ENCODE measurements at places on chromosomes 1 and 21. TPM values are rescaled to one million over a fixed set of nuclear protein-coding genes. Genes with fewer than 3 reads are reported as not detected.

GRCh38 chr1:33312413-33312749, 8.5 kb downstream of the A3GALT2 start:
- peaks cover 3% of the 10 kb centered on the region for H3K27me3 ChIP-seq
- DNase-seq: no peak
- peaks cover 1% of the 10 kb centered on the region for H3K4me1 ChIP-seq
- H3K36me3 ChIP-seq: peaks cover 3% of the 10 kb centered on the region

GRCh38 chr1:11764115-11764514, 2.1 kb downstream of the C1orf167 start:
- no peak for DNase-seq
- H3K4me1 ChIP-seq: no peaks in the 10 kb centered on the region
- peaks cover 37% of the 10 kb centered on the region for H3K27me3 ChIP-seq
- no peaks in the 10 kb centered on the region for H3K36me3 ChIP-seq

Gene TMPRSS15
- not detected for total RNA-seq

- peaks cover 3% of the 10 kb centered on the region for H3K36me3 ChIP-seq
- H3K4me3 ChIP-seq: peak overlapping the region; percentile 73
- H3K27me3 ChIP-seq: peaks cover 2% of the 10 kb centered on the region
- H3K27ac ChIP-seq: peak overlapping the region; percentile 85
These were observed 28.2 kb downstream of the ATP8B2 start for GRCh38 chr1:154353460-154353904.

Gene SLC6A9
- 29.4 TPM for total RNA-seq

DNA sequence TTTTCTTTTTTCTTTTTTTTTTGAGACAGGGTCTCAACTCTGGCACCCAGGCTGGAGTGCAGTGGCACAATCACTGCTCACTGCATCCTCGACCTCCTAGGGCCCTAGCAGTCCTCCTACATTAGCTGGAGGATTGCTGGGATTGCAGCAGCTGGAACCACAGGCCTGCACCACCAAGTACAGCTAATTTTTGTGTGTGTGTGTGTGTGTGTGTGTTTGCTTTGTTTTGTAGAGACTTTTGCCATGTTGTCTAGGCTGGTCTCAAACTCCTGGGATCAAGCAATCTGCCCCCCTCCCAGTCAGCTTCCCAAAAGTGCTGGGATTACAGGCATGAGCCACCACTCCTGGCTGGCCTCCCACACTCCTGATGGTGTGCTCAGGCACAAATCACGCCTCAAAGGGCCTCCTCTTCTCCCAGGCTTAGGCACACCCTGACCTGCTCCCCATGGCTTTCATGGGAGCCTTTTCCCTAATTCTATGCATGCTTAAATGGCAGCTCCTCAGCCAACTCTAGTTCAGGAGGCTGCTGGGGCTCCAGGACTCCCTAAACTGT, 9.4 kb downstream of the FAM229A start:
- peaks cover 13% of the 10 kb centered on the region for H3K4me1 ChIP-seq
- peaks cover 2% of the 10 kb centered on the region for H3K36me3 ChIP-seq
- peak overlapping the region; percentile 86 for H3K4me3 ChIP-seq
- H3K27ac ChIP-seq: peak overlapping the region; percentile 85
- H3K27me3 ChIP-seq: no peaks in the 10 kb centered on the region
- DNase-seq: no peak

GRCh38 chr21:15333951-15334350, 269.2 kb upstream of the NRIP1 start:
- H3K36me3 ChIP-seq: no peaks in the 10 kb centered on the region
- H3K27ac ChIP-seq: peak overlapping the region; percentile 11
- H3K4me1 ChIP-seq: no peaks in the 10 kb centered on the region
- no peak overlapping the region for H3K4me3 ChIP-seq

DNA sequence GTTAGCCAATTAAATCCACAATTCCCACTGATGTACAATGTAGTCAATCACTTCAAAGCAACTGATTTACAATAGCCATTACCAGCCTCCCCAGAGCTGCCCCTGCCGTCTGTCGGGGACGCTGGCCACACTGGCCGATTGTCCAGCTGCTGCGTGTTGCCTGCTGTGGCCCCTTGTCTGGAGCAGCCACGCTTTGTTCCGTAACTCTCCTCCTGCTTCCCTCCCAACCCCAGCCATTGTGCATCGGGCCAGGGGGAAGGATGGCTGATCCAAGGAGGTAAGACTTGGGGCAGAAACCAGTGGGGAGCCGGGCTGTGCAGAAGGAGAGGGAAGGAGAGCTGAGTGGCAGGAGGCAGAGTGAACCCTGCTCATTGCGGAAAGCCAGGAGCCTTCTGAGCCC, 83.6 kb upstream of the LYST start:
- H3K4me1 ChIP-seq: peaks cover 11% of the 10 kb centered on the region
- DNase-seq: no peak
- no peak overlapping the region for H3K27ac ChIP-seq
- H3K27me3 ChIP-seq: no peaks in the 10 kb centered on the region
- no peaks in the 10 kb centered on the region for H3K36me3 ChIP-seq

DNA sequence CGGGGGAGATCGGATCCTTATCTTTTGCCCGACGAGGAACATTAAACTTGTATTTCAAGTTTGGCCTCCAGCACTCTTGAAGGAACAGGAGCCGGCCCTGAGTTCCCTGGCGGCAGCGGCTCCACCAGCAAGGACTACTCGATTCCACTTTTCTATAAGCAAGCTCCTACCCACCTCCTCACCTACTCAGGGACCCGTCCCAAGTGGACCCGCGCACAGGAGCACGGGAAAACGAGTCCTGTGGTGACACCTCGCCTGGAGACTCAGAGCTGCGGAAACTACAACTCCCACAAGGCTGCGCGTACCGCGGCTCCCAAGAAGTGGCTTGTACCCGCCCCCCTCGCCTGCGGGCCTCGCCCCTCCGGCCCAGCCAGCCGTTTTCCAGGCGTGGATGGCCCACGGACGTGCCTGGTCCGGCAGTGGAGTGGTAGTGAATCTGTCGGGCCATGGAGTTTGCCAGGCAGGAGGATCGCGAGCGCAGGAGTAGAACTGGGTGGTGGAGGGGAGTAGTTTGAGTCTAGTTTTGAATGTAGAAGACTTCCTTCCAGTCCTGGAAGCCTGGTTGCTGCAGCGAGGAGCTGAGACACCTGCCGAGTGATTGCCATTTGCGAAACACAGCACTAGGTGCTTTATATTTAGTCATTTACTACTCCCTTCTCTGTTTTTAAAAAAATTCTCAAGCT, at the start of gene ACP6:
TSS of gene ACP6 (minus strand) at position 206 of the 683 bp plus-strand sequence. CDS start 476 bp downstream, outside the sequence.
- no peaks in the 10 kb centered on the region for H3K36me3 ChIP-seq
- H3K4me1 ChIP-seq: peaks cover 22% of the 10 kb centered on the region
- DNase-seq: peak; percentile 84
- H3K4me3 ChIP-seq: peak within 1 kb of the TSS; percentile 88
- H3K27me3 ChIP-seq: peaks cover 6% of the 10 kb centered on the region

- H3K27me3 ChIP-seq: peaks cover 24% of the 10 kb centered on the region
- H3K36me3 ChIP-seq: peaks cover 2% of the 10 kb centered on the region
- no peak overlapping the region for H3K4me3 ChIP-seq
- no peak overlapping the region for H3K27ac ChIP-seq
- peaks cover 44% of the 10 kb centered on the region for H3K4me1 ChIP-seq
These were observed 6.9 kb upstream of the TRIM17 start for GRCh38 chr1:228423404-228424053.

Gene LCE1D
- not detected for total RNA-seq

DNA sequence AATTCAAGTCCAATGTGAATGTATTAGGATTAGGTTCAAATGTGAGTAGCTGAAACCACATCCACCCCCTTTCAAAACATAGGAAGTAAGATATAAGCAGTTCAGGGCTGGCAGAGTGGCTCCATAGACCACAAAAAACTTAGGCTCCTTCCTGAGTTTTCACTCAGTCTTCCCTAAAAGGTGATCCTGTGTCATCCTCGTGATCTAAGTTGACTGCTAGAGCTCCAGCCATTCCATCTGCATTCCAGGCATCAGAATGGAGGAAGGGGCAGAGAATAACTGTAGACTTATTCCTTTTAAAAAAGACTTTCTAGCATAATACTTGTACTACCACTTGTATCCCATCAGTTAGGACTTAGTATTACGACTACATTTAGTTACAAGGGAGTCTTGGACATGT, 204.1 kb downstream of the PBX1 start:
- H3K27ac ChIP-seq: no peak overlapping the region
- no peaks in the 10 kb centered on the region for H3K27me3 ChIP-seq
- H3K4me1 ChIP-seq: peaks cover 23% of the 10 kb centered on the region
- DNase-seq: no peak

DNA sequence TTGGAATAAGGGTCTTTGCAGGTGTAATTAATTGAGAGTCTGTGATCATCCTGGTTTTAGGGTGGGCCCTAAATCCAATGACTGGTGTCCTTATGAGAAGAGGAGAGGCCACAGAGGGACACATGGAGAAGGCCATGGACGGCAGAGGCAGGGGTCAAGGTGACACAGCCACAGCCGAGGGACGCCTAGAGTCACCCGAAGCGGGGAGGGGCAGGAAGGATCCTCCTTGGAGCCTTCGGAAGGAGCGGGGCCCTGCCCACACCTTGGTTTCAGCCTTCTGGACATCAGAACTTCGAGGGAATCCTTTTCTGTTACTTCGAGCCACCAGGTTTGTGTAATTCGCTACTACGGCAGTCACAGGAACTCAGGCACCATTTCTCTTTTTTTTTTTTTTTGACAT, 31.1 kb downstream of the RRP1 start:
- H3K4me3 ChIP-seq: no peak overlapping the region
- H3K27ac ChIP-seq: peak overlapping the region; percentile 59
- no peaks in the 10 kb centered on the region for H3K27me3 ChIP-seq
- H3K4me1 ChIP-seq: no peaks in the 10 kb centered on the region
- DNase-seq: no peak
- peaks cover 1% of the 10 kb centered on the region for H3K36me3 ChIP-seq

DNA sequence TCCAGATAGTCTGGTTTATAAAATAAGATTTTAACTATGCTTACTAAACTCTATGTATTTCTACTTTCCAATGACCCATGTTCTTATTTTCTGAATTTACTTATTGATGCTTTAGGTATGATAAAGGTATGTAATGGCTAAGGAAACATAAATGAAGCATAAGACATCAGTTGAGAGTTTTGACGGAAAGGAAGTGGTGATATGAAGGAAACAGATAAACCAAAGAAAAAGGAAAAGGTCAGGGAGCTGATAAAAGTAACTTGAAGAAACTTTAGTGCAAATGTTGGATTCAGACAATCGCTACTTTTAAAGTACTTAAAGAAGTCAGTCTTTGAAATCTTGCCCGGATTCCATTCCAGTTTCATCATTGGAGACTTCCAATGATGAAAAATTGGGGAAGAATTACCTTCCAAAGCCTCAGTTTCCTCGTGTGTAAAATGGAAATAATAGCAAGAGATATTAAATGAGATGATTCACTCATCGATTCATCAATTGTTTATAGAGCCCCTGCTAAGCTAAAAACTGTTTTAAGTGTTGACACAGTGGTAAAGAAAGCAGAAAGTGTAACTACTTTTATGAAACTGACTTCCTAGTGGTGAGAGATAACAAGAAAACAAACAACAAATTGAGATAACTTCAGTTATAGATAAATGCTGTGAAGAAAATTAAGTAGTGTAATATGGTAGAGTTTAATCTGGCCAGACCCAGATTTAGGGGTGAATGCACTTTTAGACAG, 10.6 kb downstream of the PTPRC start:
- no peak overlapping the region for H3K4me3 ChIP-seq
- no peaks in the 10 kb centered on the region for H3K27me3 ChIP-seq
- no peak overlapping the region for H3K27ac ChIP-seq
- no peak for DNase-seq

GRCh38 chr21:36350282-36350910, 30.4 kb downstream of the MORC3 start:
- H3K27ac ChIP-seq: peak overlapping the region; percentile 62
- no peak overlapping the region for H3K4me3 ChIP-seq
- H3K4me1 ChIP-seq: no peaks in the 10 kb centered on the region

GRCh38 chr1:218804014-218804785, 369.5 kb upstream of the LYPLAL1 start:
- H3K4me1 ChIP-seq: no peaks in the 10 kb centered on the region
- H3K4me3 ChIP-seq: no peak overlapping the region
- no peaks in the 10 kb centered on the region for H3K36me3 ChIP-seq
- no peak overlapping the region for H3K27ac ChIP-seq

Gene SLC25A34
- total RNA-seq: 6.0 TPM

- no peaks in the 10 kb centered on the region for H3K4me1 ChIP-seq
- no peak for DNase-seq
- H3K4me3 ChIP-seq: no peak overlapping the region
- no peaks in the 10 kb centered on the region for H3K36me3 ChIP-seq
- H3K27ac ChIP-seq: no peak overlapping the region
These were observed 7.1 kb downstream of the FNDC7 start for GRCh38 chr1:108719656-108720435.

- no peaks in the 10 kb centered on the region for H3K27me3 ChIP-seq
- H3K36me3 ChIP-seq: no peaks in the 10 kb centered on the region
- H3K4me3 ChIP-seq: no peak overlapping the region
- DNase-seq: no peak
- no peak overlapping the region for H3K27ac ChIP-seq
- H3K4me1 ChIP-seq: peaks cover 9% of the 10 kb centered on the region
These were observed 149.9 kb downstream of the KIF26B start for GRCh38 chr1:245304698-245305097.

Gene PM20D1
- not detected for total RNA-seq

- peaks cover 4% of the 10 kb centered on the region for H3K4me1 ChIP-seq
- H3K27me3 ChIP-seq: peaks cover 10% of the 10 kb centered on the region
- no peak for DNase-seq
- H3K27ac ChIP-seq: no peak overlapping the region
These were observed 344.6 kb downstream of the RYR2 start for GRCh38 chr1:237386362-237387143.

DNA sequence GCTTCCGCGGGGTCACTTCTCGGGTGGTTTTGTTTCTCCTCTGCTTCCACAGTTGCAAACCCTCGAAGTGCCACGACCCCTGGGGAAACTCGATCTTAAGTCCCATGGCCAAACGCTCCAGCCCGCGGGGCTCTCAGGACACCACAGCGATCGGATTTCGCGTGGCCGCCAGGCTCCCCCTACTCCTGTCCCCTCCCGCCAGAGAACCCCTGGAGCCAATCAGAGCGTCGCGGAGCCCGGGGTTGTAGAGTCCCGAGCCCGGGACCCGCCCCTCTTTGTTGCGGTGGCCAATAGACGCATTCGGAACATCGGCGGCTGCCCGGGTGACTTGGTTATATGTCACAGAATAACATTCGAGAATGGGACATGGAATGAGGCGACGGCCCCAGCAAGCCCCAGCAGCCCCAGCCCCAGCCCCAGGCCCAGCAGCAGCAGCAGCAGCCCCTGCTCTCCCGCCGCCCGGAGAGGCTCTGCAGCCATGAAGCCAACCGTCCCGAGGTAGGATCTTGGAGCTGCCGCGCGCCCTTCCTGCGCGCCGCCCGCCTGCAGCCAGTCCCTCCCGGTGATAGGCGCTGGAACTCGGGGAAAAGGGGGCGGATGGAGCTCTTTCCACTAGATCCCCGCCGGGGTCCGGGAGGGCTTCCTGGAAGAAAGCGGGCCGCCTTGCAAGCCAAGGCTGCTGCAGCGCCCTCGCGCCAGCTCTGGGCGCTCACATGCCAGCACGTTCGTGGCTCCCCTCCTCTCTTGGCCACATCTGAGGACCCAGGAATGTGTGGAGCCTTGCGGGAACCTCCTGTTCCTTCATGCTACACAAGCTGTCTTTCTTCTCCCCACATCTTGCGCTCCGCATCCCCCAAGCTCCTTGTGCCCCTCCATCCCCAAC, at the start of gene VASH2:
TSS of gene VASH2 (plus strand) at position 299 of the 883 bp plus-strand sequence. CDS start 1,002 bp downstream, outside the sequence.
- H3K27ac ChIP-seq: peak within 1 kb of the TSS; percentile 94
- peaks cover 4% of the 10 kb centered on the region for H3K4me1 ChIP-seq
- DNase-seq: peak; percentile 70
- H3K27me3 ChIP-seq: peaks cover 20% of the 10 kb centered on the region
- peaks cover 4% of the 10 kb centered on the region for H3K36me3 ChIP-seq

Gene RHBG
- 0.71 TPM for total RNA-seq

Data from progenitor cell of endocrine pancreas (in vitro differentiated cells).